ENCODE measurements at places on chromosomes 5 and 9.
A peak's percentile ranks its signal among the peaks of the same experiment; 100 is the strongest.

DNA sequence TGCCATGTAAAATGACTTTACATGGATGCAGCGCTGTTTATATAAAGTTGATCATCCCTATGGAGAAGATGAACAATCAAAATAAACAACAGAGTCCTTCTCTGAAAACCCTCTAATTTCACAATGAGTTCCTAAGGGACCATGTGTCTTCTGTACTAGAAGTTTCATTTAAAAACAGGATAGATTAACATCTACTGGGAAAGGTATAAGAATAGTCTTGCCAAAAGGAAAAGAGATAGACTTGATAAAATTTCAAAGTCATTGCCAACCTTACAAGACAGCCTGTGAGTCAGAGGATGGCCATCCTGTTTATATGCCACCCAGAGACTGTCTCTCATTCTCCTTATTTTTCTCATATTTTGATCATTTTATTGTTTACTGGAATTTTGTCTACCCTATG lies 367.1 kb upstream of the PDE4D start:
- no peak for DNase-seq

- no peak for DNase-seq
Observed at GRCh38 chr9:131695836-131696460, 43.9 kb downstream of the RAPGEF1 start.

GRCh38 chr9:89886281-89886700 lies 281.5 kb downstream of the GADD45G start:
- DNase-seq: no peak

DNA sequence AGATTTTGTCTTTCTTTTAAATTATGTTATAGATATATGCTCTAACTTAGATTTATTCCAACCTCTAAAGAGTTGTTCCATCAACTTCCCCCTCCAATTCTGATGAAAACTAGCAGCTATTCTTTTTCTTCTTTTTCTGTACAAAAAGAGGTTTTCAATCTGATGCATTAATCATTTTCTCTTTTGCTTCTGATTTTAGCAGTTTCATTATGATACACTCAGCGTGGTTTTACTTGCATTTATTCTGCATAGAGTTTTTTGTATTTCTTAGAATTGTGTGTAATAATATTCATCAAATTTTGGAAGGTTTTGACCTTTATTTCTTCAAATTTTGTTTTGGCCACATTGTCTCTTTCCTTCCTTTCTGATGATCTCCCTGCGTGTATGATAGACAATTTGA lies 968.1 kb upstream of the CDH18 start:
- DNase-seq: no peak

GRCh38 chr9:87766697-87767096 lies 40.8 kb downstream of the CTSL start:
- peak; percentile 23 for DNase-seq

GRCh38 chr5:173197375-173197891 lies 37.6 kb downstream of the NKX2-5 start:
- DNase-seq: no peak

DNA sequence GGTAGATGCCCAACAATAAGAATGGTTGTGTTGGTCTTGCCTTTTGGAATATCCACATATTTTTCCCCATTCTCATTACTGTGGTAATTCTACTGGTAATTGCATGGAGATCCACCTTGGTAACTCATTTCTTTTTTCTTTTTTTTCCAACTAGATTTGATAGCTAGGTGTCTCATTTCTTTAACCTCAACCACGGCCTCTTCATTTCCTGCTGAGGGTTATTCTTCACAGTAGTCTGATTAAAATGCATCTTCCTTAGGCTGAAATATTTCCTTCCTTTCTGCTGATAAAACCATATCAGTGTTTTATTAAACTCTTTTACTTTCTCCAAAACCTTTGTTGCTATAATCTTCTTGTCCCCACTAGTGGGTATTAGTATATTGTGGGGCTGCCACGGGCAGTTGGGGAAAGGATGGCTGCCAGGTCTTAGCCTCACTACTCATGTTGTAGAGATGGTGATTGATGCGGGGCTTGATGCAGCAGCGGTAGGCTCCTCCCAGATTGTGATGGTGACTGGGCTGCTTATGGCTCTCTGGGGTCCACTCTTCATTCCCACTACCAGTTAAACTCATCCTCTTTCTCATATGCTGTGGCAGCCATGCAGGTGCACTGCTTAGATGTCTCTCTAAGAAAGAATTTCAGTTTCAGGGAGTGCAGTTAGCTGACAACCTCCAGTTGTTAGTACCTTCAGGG lies 35.9 kb downstream of the KIF2A start:
- peak; percentile 46 for DNase-seq

DNA sequence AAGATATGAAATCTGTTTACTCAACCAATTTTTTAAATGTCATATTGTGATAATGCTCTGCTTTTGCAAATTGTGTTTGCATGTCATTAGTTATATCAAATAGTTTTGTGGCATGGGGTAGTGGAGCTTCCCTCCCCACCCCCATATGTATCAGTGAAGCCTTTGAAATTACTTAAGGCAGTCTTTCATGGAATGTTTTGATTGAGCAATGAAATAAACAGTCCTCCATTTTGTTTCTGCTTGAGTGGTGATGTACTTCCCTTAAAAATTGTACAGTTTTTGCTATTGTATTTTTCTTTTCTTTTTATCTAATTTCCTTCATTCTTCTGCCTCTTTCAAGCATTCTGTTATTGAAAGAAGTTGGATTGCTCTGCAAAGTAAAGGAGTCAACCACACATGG lies 3.5 kb downstream of the SOWAHA start:
- no peak for DNase-seq

GRCh38 chr5:175129121-175129520 lies 314.9 kb downstream of the DRD1 start:
- no peak for DNase-seq

Measured in activated CD4-positive, alpha-beta T cell treated with anti-CD3 and anti-CD28 coated beads for 36 hours (primary cell).